ENCODE measurements at places on chromosomes 4 and X.

GRCh38 chrX:154529206-154529612 is 13.2 kb upstream of the FAM3A start:
- no peak for DNase-seq

DNA sequence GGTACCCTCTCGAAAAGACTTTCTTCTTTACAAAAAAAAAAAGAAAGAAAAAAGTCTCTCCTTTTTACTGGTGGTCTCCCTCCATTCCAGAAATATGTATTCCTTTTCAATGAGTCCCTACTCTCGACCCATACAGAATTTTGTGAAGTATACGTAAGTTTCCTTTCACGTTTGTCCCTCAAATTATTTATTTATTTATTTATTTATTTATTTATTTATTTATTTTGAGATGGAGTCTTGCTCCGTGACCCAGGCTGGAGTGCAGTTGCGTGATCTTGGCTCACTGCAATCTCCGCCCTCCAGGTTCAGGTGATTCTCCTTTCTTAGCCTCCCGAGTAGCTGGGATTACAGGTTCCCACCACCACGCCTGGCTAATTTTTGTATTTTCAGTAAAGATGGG is 429.2 kb upstream of the AR start:
- DNase-seq = no peak

DNA sequence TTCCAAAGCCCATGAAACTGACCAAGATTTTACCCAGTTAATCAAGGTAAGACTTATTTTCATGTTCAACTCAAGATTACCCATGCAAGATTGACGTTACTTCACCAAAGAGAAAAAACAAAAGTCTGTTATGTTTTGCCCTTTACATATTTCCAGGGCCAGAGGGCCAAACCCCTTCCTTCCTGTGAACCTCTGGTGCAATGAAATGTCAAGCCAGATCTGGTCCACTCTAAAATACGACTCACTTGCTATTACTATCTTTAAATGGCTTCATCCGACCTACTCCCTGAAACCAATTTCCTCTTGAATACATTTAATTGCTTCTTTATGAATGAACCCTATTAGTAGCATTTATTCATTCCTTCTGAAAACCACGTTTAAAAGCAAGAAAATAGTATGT is 33.0 kb downstream of the TSPAN5 start:
- no peak for DNase-seq

GRCh38 chr4:180084561-180084960 is 2158.6 kb upstream of the TENM3 start:
- DNase-seq = no peak

- no peak for DNase-seq
Observed at GRCh38 chrX:48720577-48721250, 24.2 kb downstream of the SUV39H1 start.
